ENCODE measurements at places on chromosomes 2 and 18. TPM values are rescaled to one million over a fixed set of nuclear protein-coding genes. Genes with fewer than 3 reads are reported as not detected.

The TMEM169 gene
- 0.09 TPM for total RNA-seq

The TGFA gene
- 0.28 TPM for total RNA-seq

The MC4R gene
- not detected for total RNA-seq

The FTCDNL1 gene
- total RNA-seq = 1.00 TPM

The RGPD3 gene
- 0.09 TPM for total RNA-seq

The RUFY4 gene
- total RNA-seq = not detected

Measured in smooth muscle cell of bladder (primary cell).